ENCODE measurements at places on chromosomes 3 and 15. TPM values are rescaled to one million over a fixed set of nuclear protein-coding genes. Genes with fewer than 3 reads are reported as not detected.

The CLDN18 gene
- not detected for total RNA-seq

The NR2F2 gene
- 4.0 TPM for total RNA-seq

The CX3CR1 gene
- 1.4 TPM for total RNA-seq

The LRTM1 gene
- total RNA-seq = not detected

The TMCC1 gene
- 14.6 TPM for total RNA-seq

The FOXB1 gene
- not detected for total RNA-seq

The SCN11A gene
- total RNA-seq = 0.30 TPM

The GUCA1C gene
- total RNA-seq = not detected

The PTH1R gene
- total RNA-seq = 4.2 TPM

The WDR72 gene
- 5.3 TPM for total RNA-seq

The CA12 gene
- total RNA-seq = 330 TPM

The IL16 gene
- total RNA-seq = 8.3 TPM

The COL6A5 gene
- total RNA-seq = 0.32 TPM

The WNT7A gene
- total RNA-seq = 3.9 TPM

Measured in suprapubic skin (tissue), 4 donors.